Stimulated activated CD8-positive, alpha-beta memory T cell treated with anti-CD3 and anti-CD28 coated beads, Interleukin-2, amount 100 ng/mL, for 1 hour (primary cell): ENCODE measurements at places on chromosomes 4 and X.

DNA sequence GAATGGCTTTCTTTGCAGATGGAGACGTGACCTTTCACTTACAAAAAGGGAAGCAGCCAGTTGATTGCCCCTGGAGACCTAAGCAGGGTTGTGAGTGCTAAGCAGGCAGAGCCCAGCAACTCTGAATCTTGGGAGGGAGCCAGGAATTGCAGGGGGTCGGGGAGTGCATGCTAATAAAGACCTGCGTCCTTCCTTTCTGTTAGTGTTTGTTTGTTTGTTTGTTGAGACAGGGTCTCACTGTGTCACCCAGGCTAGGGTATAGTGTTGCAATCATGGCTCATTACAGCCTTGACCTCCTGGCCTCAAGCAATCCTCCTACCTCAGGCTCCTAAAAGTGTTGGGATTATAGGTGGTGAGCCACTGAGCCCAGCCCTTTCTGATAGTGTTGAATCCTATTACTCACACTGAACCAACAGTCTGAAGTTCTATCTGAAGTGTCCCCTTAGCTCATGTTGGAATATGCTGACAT, 137.4 kb downstream of the CEP135 start:
- DNase-seq, result no peak

GRCh38 chrX:111447298-111447697, 35.3 kb upstream of the DCX start:
- no peak for DNase-seq

DNA sequence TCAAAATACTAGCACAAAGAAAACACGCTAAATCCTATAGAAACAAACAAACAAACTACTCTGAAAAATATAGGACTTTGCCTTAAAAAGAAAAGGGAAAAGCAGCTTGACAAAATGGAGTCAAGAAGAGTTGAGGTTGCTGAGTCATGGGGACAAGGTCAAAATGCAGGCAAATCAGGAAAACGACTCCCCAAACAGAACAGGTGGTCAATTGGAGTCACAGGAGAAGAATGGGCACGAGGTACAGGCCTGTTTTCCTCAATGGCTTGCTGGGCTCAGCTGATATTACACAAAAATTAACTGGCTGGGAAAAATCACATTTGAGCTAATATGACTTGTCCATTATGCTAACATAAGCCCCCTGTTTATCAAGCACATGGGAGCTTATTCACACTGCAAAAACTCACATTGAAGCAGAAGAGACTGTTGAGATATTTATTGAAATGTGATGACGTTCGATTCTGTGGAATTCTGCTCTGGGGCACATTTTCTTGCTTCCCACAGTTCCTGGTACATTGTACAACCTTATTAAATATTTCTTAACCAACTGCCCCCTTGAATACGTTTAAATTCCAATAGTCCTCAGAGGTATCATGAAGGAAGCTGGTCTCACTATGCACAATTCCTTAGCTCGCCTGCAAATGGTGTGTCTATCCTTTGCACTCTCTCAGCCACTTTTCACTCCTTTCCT, 1622.1 kb downstream of the STIM2 start:
- no peak for DNase-seq

DNA sequence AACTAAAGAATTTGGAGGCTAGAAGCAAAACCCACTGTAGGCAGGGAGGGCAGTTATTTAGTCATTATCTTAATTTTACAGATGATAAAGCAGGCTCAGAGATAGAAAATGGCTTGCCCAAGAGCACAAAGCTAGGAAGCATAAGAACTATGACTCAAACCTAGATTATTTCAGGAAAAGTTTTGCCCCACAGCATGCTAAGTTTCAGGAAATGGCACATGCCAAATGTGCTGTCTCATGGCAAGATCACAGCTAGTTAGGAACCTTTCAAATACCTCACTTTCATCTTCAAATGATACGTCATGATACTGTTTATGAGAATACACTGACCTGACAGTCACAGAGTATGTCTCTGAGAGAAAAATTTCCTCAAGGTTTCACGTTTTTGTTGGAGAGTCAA, 78.5 kb upstream of the SPANXC start:
- DNase-seq, result no peak

- DNase-seq, result no peak
These were observed 6.8 kb upstream of the ALB start for GRCh38 chr4:73396993-73397972.

DNA sequence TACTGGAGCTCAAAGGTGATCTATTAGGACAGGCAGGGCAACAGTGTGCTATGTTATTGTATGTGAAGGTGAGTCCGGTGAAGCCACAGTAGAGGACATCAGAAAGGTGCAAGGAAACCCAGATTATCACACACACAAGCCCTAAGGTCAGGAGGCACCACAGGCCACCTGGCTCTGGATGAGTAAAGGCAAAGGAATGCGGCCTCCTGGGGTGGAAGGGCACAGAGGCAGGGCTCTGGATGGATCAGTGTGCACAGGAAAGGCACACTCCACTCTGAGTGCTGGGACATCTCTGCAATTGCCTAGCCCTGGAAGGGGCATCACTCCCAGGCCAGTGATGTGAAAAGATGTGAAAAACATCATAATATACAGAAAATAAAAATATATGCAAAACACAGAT, 683.5 kb downstream of the TRIML1 start:
- DNase-seq, result no peak

GRCh38 chr4:80096175-80096850, 23.3 kb upstream of the ANTXR2 start:
- no peak for DNase-seq

DNA sequence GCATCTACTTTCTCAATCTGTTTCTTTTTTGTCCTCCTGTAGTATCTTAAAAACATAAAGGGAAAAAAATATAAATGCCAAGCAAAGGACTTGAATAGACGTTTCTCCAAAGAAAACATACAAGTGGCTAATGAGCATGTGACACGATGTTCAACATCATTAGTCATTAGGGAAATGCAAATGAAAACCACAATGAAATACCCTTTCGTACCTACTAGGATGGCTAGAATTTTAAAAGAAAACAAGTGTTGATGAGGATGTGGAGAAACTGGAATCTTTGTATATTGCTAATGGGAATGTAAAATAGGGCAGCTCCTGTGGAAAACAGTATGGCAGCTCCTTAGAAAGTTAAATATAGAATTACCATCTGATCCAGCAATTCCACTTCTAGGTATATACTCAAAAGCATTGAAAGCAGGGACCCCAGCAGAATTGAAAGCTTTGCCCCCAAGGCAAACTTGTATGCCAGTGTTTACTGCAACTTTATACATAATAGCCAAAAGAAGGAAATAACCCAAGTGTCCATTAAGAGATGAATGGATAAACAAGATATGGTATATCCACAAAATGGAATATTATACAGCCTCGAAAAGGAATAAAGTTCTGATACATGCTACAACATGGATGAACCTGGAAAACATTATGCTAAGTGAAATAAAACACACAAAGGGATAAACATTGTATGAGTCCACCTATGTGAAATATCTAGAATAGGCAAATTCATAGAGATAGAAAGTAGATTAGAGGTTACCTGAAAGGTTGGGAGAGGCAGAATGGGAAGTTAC, 138.3 kb downstream of the SH3KBP1 start:
- DNase-seq, result no peak

- no peak for DNase-seq
These were observed 26.7 kb downstream of the HDX start for GRCh38 chrX:84475596-84475995.

GRCh38 chr4:98828801-98829200, 100.1 kb downstream of the EIF4E start:
- DNase-seq, result peak; percentile 2

DNA sequence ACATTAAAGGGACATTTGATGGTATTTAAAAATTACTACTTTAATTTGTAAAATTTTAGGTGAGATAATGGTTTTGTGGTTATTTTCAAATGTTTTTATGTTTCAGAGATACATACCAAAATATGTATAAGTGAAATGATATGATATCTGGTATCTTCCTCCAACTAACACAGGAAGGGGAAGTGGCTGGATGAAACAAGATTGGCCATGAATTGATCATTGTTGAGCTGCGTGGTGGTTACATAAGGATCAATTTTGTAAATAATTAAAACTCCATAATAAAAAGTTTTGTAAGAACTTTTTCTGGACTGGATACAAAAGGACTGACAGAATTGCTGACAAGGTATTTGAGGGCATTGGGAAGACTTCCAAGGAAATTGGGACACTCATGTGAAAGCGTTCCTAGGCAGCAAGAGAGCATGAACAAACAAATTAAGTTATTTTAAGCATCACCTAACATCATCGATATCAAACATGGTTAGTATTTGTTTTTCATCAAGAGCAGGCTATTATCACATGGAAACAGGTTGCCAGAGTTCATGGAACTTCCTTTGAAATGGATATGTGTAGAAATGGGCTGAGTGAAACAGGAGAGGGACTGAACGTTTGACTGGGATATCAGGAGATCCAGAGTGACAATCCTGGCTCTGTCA, 4.4 kb upstream of the PGM2 start:
- no peak for DNase-seq

DNA sequence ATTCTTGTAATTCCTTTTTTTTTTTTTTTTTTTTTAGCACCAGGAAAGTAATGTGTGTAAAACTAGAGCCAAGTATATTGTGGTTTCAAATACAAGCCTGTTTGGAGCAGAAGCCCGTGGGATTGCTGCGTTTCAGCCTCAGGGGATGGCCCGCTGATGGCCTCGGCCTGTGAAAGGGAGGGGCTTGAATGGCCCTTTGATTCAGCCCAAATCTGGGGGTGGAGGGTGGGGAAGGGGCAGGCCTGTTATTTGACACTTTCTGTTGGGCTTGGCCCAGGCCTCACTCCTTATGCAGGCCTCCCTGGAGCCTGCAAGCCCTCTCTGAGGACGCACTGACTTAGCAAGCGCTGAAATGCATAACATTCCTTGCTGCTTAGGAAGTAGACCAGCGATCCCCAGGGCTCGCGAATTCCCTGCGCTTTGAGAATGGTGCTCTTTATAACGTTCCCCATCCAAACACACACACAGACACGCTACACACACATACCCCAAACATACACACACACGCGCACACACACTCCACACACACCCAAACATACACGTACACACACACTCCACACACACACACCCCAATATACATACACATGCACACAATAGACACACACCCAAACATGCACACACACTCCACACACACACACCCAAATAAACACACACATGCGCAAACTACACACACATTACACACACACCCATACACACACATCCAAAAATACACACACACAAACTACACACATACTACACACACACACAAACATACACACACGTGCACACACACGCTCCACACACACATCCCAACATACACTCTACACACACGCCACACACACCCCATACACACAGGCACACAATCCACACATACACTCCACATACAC, 29.6 kb downstream of the TLR10 start:
- DNase-seq, result no peak

- DNase-seq, result no peak
These were observed 39.3 kb upstream of the HPGD start for GRCh38 chr4:174561560-174561959.

- peak; percentile 37 for DNase-seq
These were observed 545 bp downstream of the DOCK11 start for GRCh38 chrX:118495958-118496762.

DNA sequence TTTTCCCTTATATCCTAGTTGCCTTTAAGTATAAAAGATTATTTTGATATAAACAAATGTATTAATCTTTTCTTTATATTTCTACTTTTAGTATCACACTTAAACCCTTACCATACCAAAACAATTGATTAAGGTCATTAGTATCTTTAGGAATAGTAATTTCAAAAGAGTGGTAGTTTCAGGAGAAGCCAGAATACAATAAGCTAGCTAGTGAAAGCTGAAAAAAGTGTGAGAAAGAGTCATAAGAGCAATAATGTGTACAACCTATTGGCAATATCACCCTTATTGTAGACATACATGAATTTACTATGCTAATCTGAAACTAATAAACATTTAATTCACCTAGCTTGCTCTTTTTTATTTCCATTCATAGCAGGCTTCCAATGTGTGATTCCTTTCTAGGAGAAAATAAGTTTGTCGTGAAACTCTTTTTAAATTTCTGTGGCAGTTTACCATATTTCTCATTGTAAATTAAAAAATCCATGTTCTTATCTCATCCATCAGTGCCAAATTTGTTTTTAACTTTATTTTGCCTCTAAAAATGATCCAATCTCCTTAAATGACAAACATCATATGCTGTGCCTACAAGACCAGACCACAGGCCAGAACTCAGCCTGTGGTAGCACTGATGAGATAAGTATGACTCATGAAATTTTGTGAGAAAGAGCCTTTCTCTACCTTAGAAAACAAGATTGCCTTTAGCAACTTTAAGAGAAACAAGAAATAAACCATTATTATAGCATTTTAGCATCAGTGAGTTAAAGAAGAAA, 8.1 kb downstream of the NEK1 start:
- no peak for DNase-seq

DNA sequence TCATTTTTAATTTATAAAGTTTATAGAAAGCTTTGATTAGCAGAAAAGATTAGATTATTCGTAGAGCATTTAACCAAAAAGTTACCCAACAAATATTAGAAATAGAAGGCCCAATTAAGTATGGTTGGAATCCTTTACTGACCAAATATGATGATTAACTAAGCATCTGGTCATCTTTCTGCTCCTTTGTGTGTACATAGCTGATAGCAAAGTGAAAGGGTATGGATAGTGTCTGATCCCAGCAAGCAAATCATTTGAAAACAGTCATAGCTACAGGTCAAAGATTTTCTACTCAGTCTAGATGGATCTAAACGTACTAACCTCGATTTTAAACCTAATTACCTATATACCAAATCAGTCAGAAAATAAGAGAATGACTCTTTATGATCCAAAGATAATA, 7.3 kb upstream of the MAB21L2 start:
- DNase-seq, result no peak

DNA sequence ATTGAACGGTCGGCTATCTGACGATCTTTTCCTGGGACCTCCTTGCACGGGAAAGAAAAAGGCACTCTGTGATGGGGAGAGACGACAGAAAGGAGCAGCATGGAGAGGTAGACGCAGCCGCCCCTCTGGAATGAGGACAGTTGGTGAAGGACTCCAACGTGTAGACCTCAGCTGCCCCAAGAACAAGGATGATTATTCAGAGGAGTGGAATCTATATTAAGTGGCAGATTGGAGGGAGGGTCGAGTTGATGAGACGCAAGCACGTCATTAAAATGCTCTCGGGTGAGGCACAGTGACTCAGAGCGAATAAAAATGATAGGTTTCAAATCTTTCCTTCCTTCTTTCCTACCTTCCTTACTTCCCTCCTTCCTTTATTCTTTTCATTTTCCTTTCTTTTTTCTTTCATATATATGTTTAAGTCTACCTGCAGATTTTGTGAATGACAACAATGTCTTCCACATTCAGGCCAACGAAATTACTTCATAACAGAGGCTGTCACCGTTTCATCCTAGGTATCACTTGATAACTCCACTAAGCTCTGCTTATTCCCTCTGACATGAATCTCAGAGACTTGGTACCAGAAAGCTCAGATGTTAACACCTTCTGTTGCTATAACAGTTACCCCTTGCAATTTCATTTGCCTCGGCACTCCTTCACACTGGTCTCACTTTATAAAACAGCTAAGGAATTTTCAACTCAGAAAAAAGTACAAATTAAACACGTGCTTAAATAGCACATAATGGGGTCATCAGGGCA, 110.0 kb upstream of the PPARGC1A start:
- no peak for DNase-seq

- DNase-seq, result no peak
These were observed 471.5 kb downstream of the SPRY1 start for GRCh38 chr4:123867910-123868587.

GRCh38 chr4:110632506-110633357, 9.9 kb upstream of the PITX2 start:
- no peak for DNase-seq
